Fibroblast of lung (primary cell): ENCODE measurements at places on chromosomes 4 and X. TPM values are rescaled to one million over a fixed set of nuclear protein-coding genes. Genes with fewer than 3 reads are reported as not detected.

Gene OTC
- not detected in 2 replicates for total RNA-seq

Gene CTSO
- total RNA-seq, result 22.1 and 23.6 TPM in 2 replicates

Gene GPR143
- under 0.01 TPM in 1 of 2 replicates, not detected in the other for total RNA-seq

Gene GPC3
- 7.1 and 45.5 TPM in 2 replicates for total RNA-seq

Gene COQ2
- total RNA-seq, result 13.9 and 26.4 TPM in 2 replicates
